ENCODE measurements at places on chromosomes 4 and X.

DNA sequence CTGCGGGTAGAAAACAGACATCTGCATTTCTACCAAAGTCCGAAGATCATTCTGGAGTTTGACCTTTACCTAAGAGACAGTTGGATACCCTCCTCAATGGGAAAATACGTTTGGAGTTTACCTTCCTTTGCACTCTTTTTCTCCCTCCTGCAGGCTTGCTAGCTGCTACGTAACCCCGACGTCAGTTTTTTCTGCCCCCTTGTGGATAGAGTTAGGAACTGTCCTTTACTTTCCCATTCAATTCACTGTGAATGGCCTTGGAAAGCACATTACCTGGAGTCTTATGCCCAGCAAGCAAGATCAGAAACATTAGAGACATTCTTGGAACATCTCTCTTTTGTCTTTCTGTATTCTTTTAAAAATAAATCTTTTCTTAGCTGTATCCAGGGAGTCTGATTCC is 250.7 kb downstream of the NAP1L3 start:
- no peak for DNase-seq

DNA sequence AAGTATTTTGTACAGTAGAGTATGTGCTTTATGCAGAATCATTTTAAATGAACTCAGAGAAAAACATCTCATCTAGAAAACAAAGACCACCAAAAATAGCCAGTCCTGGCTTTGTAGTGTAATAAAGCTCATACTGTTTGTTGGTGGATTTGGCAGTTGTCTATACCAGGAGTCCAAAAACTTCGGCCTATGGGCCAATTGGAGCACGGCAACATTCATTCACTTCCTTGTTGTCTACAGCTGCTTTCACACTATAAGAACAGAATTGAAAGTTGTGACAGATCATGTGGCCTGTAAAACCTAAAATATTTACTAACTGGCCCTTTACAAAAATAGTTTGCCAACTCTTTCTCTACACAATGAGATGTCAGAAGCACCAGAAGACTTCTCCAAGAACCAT is 5.3 kb downstream of the FBXW7 start:
- no peak for DNase-seq

- DNase-seq = no peak
Observed at GRCh38 chr4:54942721-54943120, 182.7 kb downstream of the KDR start.

DNA sequence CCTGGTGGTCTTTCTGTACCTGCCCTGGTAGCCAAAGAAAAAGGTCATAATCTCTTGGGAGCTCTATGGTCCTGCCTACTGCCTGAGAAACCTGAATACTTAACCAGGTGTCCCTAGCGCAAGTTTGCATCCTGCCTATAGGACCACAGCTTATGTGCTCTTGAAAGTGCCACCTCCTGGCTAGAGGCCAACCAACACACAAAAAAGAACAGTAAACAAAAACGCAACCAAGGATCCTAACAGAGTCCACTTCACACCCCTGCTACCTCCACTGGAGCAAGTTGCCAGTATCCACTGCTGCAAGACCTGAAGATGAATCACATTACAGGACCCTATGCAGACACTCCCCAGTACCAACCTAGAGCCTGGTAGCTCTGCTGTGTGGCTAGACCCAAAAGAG is 103.2 kb upstream of the PABPC5 start:
- DNase-seq = no peak

DNA sequence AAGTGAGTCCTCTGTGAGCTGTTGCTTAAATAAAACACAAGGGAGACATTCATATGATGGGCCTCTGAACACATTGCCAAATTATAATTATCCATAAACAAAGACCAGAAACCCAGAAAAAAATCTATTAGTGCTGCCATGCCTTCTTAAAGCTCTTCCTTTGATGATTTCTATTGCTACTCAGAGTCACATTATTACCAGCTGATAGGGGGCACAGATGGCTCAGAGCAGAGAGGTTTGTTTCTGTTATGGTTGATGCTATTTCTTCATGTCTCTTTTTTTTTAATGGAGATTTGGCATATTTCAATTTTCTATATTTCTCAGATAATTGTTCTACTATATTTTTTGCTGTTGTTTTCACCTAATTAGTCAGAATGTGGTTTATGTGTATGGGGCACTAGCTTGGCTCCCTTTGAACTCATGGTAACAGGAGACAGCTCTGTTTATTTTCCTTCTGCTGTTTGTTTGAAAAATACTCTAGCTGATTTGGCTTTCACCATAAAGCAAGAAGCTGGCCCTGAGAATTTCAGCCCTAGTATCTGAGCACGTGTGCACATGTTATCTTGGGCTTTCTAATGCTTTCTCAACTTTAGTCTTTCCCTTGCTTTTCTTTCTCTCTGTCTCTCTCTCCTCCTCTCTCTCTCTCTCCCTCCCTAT is 568.8 kb downstream of the PPARGC1A start:
- DNase-seq = no peak

DNA sequence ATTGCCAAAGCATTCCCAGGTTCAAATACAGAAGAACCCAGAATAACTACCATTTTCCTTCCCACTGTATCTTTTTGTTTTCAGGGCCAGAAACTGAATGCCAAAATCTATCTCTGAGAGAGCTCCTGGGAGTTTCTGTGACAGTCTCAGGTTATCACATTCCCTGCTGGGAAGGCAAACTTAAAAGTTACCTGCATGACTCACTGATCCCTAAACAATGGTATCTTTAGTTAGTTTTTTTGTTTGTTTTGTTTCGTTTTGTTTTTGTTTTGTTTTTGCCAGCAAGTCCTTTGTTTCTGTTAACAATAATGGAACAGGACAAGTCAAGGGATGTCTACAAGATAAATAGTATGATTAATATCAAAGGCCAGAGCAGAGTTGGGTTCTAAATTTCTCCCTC is 34.3 kb downstream of the PAPSS1 start:
- DNase-seq = no peak

GRCh38 chr4:25089051-25089763 is 58.5 kb upstream of the LGI2 start:
- no peak for DNase-seq

- DNase-seq = no peak
Observed at GRCh38 chr4:54365691-54366090, 136.6 kb downstream of the PDGFRA start.

DNA sequence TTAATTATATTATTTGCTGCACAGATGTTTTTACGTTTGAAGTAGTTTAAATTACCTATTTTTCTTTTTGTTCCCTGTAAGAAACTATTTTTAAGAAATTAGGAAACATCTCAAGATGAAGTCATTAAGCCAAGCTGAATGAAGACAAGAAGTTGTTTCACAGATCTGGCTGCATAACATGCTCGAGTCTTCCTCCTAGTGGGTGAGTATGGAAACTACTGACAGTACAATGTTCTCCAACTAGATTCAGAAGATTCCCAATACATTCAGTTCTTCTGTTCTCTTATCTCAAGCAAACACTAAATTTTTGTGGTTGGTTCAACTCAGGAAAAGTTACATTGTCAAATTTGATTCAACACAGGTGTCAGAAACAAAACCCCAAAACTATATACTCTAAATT is 256.8 kb upstream of the VCX start:
- DNase-seq = peak; percentile 2

GRCh38 chr4:17618926-17619325 is 4.5 kb downstream of the MED28 start:
- no peak for DNase-seq

DNA sequence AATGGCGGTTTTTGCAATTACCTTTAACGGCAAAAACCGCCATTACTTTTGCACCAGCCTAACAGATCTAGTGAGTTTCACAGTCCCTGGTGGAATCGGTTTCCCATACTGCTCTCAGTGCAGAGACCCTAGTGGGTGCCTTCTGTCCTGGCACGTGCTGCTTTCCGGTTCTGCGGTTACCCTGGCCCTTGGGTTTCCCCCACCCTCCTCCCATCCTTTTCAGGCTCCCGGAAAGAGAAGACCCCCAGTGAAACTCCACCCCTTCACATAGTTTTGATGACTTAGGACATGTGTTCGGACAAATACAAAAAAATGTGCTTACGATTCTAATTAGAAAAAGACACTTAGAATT is 36.9 kb downstream of the NLGN3 start:
- no peak for DNase-seq

- no peak for DNase-seq
Observed at GRCh38 chrX:81390237-81390636, 188.3 kb downstream of the SH3BGRL start.

DNA sequence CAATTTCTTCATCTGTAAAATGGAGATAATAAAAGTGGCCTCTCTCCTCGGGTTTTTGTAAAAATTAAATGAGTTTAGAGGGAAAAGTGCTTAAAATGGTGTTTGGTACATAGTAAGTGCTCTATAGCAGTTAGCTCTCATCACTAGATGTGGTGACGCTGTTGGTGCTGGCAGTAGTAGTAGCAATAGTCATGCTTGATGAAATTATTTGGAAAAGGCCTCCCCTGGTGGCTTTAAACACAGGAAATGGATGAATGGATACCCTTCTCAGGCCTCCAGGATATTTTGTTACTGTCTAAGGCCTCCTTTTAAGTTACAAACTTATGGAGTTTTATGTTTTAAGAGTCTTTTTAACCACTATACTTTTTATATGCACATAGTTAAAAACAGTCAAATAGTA is 142.9 kb downstream of the CBR4 start:
- DNase-seq = no peak

DNA sequence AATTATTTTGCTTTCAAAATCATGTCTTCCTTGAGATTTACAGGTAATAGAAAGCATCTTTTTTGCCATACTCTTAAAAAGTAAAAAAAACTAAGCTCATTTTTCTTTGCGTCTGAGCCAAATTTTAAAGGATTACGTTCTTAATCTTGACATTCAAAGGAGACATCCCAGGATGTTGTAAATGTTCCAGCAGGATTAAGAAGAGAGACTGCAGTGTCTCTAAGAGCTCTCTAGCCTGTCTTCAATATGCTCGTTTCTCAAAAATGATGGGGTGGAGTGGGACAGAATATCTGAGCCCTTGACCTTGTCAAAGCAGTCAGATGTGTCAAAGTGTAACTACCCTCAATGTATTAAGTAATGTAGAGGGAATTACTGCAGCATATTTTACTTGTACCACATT is 363.3 kb downstream of the PCDH7 start:
- no peak for DNase-seq

GRCh38 chrX:107715331-107716117 is 60.1 kb downstream of the TSC22D3 start:
- no peak for DNase-seq

GRCh38 chr4:25903900-25904747 is 9.9 kb upstream of the SMIM20 start:
- no peak for DNase-seq

GRCh38 chrX:16836371-16836770 is 33.8 kb downstream of the RBBP7 start:
- DNase-seq = no peak

- no peak for DNase-seq
Observed at GRCh38 chr4:665381-665750, 8.7 kb downstream of the ATP5ME start.

GRCh38 chrX:5780821-5781220 is 447.8 kb downstream of the NLGN4X start:
- DNase-seq = no peak

GRCh38 chr4:18675586-18676525 is 654.3 kb upstream of the LCORL start:
- DNase-seq = no peak

DNA sequence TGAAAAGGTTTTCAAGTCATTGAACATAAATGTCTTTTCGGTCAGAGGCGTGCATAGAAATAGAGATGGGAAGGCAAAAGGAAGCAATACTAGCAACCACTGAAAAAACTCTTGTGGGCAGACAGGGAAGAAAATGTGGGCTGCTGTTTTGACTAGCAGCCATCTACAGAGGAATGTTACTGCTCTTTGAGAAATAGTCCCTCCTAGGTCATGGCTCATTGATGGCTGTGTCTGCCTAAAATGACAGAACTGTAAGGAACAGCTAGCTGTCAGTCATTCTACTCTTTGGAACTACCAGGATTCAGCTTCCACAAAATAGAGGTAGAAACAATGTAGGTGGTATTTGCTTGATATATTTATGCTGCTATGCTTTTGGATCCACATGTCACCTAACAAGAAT is 26.9 kb upstream of the TMPRSS11B start:
- no peak for DNase-seq

- DNase-seq = no peak
Observed at GRCh38 chr4:165872461-165873297, at the start of gene TLL1. Gene TLL1, plus strand, starts transcription at chr4:165873237. Its CDS starts 668 bp downstream, at chr4:165873905.

GRCh38 chr4:175770555-175770954 is 41.5 kb downstream of the GPM6A start:
- no peak for DNase-seq

DNA sequence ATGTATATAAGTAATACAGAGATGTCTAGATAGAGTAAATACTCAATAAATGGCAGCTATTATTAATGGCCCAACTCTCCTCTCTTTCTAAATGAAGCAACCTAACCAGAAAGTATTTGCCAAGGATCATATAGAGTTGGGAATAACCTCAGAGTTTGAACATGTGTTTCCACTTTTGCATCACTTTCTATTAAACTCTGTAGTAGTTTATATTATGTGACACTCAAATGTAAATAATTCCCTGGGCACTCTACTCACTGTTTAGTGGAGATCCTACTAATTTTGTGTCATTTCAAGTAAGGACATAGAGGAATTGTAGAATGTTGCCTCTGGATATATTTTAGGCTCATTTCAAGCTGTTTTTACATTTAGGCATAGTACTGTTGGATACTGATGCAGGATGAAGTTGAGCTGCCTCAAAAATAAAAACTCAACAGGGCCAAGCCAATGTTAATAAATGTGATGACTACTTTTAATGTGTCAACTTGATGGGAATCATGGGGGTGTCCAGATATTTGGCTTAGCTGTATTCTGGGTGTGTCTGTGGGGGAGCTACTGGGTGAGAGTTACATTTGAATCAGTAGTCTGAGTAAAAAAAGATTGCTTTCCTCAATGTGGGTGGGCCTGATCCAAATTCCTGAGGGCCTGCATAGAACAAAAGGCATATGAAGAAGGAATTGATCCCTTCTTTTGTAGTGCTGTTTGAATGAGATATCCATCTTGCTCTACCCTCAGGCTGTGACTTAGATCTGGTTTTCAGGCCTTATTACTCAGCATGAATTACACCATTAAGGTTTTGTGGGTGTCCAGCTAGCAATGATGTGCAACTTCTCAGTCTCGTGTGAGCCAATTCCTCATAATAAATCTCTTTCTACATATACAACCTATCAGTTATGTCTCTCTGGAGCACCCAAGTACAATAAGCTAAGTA is 1368.2 kb downstream of the STIM2 start:
- no peak for DNase-seq

GRCh38 chr4:8725071-8725841 is 132.7 kb downstream of the CPZ start:
- no peak for DNase-seq

GRCh38 chr4:164725066-164725465 is 28.9 kb upstream of the SMIM31 start:
- no peak for DNase-seq

DNA sequence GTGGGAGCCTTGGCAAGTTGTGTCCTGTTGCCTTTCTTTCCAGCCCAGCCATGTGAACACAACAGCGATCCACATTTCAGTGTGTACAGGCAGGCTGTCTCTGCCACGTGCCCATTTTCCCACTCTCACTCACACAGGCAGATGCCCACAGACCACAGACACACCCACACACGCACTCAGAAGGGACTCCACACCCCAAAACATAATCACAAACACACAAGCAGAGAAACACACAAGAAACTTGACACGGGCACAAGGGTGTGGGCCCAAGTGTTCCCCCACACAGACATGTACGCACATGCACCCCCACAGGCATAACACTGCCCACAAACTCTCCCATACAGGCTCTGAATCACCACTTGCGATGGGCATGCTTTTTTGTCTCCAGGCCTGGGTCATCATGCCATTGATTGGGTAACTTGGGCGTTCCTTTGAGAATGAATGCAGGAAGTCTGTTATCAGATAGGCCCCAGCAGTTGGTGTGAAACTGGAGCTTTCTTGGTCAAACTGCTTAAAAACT is 84.3 kb downstream of the NBDY start:
- DNase-seq = no peak

All from Panc1 (cell line).